ENCODE measurements at places on chromosomes 16 and 17.

DNA sequence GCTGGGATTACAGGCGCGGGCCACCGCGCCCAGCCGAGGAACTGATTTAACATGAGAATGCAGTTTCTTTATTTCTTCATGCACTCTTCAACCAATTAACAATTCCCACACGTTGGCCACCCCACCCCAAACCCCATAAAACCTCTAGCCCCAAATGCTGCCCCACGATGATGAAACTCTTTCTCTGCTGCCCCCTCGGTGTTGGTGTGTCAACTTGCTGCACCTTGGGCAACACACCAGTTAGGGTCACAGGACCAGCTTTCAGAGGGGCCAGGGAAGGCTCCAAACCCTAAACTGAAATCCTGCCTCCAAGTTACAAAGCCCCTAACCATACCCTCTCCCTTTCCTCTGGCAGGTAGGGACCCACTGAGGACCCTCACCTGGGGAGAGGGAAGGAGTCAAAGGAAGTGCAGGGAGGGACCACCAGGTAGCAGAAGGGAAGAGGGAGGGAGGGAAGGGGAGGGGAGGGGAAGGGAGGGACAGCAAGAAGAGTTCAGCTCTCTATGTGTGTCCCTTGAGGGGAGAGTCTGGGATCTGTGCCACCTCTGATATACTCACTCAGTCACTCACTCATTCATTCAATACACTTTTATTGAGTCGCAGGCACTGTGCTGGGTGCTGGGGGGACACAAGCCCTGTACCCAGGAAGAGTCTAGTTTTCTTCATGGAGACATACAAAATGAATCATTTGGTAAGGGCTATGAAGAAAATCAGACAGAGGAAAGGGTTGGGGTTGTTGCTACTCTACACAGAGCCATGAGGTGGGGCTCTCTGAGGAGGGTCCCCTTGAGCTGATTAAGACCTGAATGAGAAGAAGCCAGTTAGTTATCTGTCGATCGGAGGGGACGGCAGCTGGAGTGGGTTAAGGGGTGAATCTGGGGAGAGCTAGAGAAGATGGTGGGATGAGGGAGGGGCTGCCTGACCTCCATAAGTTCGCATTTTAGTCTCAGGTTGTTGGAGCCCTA is 3.9 kb downstream of the PLXDC1 start:
- no peak for DNase-seq

DNA sequence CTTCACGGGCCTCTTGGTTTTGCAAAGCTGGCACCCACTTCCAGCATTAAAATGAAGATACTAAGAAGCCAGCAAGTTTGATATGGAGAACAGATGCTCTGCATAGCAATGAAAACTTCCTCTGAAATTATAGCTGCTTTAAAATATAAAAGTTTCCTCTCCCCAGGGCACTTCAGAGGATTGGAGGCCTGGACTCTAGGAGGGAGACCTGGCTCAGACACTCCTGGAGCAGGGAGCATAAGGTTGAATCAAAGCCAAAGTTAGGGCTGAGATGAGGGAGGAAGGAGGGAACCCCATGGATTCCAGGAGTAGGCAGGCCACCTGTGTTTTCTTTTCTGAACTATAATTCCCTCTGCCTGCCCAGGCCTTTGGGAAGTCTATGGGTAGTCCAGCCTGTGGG is 176.0 kb upstream of the RPL38 start:
- no peak for DNase-seq

DNA sequence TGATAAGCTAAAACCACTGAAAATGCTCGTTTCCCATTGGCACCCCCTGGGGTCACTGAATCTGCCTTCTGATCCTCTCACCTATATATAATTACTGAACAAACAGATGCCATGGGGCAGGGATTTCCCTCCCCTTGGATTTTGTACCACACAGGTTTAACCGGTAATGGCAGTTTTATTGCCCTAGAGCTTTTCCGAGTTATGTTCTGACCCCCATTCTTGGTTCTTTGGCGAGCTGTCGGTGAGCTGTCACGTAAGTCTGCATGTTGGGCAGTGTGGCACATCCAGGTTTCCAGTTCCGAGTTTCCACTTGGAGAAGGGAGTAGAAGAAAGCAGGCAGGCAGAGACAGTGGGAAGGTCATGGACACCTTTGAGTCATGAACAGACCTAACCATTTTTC is 7.1 kb downstream of the TMEM97 start:
- DNase-seq: no peak

GRCh38 chr17:37060094-37060493 is 111.3 kb downstream of the AATF start:
- no peak for DNase-seq

DNA sequence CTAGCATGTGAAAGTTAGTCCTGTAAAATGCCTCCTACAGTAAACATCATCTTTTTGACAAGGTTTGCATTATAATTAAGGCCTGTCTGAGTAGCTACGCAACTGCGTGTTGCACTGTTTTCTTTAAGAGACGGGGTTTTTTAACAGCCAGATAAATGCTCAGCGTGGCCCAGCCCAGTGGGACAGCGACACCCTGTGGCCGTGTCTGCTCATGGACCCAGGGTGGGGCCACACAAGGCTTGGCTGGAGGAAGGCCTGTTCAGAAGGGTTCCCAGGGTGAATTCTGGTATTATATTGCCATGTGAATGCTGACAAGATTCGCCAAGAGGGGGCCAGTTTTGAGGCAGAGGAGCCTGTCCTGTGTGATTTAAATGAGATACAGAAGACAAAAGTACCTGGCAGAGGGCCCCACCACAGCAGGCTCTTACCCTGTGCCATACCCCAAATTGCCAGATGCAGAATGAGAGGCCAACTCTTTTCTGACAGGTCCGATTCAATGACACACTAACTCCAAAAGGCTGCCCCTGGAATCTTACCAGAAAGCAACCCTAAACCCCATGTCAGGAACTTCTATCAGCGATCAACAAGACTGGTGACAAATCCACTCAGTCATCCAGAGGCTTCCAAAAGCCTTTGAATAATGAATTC is 65.9 kb upstream of the IRX6 start:
- DNase-seq: no peak

DNA sequence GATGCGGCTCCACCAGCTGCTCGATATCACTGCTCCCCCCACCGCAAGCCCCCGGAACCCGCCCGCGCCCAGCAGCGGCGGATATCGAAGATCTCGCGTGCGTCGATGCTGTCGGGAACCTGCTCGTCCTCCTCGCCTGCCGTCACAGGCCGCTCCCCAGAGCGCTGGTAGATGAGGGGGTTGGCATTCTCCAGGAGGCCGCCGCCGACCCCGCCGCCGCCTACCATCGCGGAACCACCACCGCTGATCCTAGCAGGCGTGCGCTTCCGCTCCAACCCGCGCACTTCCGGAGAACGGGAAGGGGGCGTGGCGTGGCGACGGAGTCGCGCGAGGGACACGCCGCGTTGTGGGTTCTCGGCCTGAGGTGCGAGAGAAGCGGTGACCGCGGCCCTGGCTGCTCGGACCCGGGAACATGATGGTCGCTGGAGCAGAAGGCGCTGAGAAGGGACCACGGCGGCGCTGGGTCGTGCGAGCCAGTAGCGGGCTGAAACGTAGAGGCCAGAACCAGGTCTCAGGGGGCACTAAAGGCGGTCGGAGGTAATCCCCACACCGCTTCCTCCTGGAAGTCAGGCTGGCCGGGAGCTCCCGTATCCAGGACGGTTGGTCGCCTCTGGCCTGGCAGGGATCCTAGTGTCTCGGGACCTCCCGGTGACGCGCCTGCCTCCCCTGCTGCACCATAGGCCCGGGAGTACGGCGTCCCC is at the start of gene CIAO2B:
CIAO2B (minus strand) TSS at position 265 of the 701 bp plus-strand sequence; CDS start at position 227, 38 bp downstream.
- DNase-seq: peak; percentile 85

- no peak for DNase-seq
Observed at GRCh38 chr16:85436636-85437165, 176.4 kb upstream of the GSE1 start.

GRCh38 chr16:85195900-85196772 is 83.9 kb upstream of the CIBAR2 start:
- no peak for DNase-seq

DNA sequence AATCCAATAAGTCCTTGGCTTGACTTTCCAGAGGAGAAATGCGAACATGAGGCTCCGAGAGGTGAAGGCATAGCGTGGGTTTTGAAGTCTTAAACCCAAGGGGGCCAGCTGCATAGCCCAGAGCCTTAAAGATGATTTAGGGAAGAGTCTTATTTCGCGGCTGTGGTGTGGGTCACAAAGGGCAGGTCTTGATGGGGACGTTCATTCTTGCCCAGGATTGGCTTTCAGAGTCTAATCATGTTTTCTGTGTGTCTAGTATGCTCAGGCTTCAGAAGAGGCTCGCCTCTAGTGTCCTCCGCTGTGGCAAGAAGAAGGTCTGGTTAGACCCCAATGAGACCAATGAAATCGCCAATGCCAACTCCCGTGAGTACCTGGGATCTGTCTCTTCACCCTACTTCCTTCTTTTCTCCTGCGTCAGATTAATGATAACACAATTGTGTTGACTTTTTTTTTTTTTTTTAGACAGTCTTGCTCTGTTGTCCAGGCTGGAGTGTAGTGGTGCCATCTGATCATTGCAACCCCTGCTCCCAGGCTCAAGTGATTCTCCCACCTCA is 951 bp downstream of the RPL19 start:
- no peak for DNase-seq

- no peak for DNase-seq
Observed at GRCh38 chr17:50529849-50530248, 2.7 kb upstream of the EPN3 start.

DNA sequence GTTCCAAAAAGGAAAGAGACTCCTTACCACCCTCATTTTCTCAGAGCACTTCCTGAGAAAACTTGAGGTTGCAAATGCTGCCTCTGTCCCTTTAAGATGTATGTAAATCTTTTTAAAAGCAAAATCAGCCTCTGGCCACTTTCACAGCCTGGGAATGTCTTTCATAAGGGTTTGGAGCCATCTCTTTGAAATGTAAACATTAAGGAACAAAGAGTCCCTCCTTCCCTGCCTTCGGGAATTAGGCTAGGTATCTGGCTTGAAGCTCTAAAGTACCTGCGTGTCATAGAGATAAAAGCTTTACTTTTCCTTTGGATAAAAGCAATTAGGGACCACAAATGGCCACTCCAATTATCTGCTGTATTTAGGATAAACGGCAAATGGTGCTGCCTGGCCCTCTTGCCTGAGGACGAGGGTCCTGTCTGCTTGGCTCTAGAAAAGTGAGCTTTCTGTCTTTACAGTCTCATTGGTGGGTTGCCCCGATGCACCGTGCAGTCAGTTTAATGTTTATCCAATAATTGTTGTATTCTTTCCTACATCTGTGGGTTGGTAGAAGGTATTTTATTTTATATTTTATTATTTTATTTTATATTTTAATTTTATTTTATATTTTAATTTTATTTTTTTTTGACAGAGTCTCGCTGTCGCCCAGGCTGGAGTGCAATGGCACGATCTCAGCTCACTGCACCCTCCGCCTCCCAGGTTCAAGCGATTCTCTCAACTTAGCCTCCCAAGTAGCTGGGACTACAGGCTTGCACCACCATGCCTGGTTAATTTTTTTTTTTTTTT is 23.9 kb downstream of the NLRC3 start:
- no peak for DNase-seq

DNA sequence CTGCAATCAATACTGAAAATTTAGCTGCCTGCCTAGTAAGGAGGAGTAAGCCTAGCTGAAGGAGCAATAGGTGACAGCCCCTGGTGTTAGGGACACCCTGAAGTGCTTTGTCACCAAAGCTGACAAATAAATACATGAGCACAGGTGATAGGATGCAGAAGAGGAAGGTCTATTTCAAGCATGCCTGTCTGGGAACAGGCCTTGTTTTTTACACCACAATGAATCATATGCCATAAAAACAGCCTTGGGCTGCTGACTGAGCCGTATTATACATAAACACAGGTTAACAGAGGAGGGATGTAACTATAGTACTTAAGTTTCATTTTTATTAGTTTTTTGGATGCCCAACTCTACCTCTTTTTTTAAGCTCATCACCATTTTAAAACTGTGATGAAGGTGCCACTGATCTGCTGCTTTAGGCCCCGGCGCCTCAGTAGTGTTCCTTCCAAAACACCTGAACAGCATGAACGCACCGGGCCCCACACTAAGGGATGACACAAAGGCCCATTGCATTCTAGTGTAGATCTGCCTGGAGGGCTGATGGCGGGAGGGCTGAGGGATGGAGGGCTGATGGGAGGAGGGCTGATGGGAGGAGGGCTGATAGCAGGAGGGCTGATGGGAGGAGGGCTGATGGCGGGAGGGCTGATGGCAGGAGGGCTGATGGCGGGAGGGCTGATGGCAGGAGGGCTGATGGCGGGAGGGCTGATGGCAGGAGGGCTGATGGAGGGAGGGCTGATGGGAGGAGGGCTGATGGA is 150.3 kb downstream of the AATF start:
- no peak for DNase-seq

DNA sequence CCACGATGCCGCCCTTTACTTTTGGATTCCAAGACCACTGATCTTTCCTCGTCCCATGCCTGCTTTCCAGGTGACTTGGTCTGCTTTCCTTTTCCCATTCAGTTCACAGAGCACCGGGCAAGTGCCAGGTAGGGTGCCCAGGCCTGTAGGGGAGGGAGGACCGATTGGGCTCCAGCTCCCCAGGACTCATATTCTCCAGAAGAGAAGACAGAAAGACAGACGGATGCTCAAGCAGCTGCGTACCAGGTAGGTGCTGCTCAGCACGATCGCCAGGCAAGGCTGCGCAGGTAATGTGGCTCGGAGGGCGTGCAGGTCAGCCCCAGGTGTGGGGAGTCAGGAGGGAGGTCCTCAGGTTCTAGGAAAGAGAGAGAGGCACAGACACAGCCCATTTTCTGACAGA is 67.5 kb upstream of the ZNF423 start:
- no peak for DNase-seq

DNA sequence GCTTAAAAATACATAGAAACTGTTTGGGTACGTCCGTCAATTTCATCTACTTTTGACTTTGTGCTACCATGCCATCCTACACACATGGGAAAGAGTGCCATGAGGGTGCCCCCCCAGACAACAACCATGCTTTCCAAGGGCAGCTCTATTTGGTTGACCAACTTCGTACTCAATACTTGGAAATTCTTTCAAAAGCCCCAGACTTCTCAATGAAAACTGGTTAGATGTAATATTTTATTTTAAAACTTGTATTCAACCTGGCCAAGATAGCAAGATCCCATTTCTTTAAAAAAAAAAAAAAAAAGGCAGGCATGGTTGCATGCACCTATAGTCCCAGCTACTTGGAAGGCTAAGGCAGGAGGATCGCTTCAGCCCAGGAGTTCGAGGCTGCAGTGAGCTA is 98.4 kb downstream of the PARN start:
- DNase-seq: no peak

DNA sequence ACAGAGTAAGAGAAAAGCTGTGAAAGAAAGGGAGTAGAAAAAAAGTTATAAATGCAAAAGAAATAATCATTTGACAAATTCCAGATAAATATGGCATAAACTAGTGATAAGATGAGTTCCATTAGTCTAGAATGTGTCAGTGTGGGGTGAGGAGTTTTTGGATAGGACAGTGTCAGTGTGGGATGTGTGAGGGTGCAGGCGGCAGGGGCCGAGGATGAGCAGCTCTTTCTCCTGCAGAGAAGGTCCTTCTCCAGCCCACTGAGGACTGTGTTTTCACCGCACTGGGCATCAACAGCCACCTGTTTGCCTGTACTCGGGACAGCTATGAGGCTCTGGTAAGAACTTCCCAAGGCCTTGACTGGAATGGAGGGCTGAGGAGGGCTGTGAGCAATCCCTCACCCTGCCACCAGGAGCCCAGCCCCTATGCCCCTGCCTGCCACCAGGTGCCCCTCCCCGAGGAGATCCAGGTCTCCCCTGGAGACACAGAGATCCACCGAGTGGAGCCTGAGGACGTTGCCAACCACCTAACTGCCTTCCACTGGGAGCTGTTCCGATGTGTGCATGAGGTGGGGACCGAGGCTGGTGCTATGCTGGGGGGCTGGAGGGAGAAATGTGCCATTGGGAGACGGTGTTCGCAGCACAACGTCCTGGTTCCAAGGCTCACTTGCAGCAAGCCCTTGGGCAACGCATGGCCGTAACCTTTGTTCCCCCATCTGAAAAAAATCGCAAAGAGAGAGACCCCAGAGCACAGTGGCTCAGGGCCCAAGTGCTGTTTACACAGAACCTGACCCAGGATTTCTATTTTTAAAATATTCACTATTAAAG is 13.1 kb downstream of the RAPGEFL1 start:
- DNase-seq: peak; percentile 23

Measured in stimulated activated naive CD4-positive, alpha-beta T cell treated with Interleukin-2 at 50 U/mL for 16 hours (primary cell).